ENCODE measurements at places on chromosomes 7 and 10.

DNA sequence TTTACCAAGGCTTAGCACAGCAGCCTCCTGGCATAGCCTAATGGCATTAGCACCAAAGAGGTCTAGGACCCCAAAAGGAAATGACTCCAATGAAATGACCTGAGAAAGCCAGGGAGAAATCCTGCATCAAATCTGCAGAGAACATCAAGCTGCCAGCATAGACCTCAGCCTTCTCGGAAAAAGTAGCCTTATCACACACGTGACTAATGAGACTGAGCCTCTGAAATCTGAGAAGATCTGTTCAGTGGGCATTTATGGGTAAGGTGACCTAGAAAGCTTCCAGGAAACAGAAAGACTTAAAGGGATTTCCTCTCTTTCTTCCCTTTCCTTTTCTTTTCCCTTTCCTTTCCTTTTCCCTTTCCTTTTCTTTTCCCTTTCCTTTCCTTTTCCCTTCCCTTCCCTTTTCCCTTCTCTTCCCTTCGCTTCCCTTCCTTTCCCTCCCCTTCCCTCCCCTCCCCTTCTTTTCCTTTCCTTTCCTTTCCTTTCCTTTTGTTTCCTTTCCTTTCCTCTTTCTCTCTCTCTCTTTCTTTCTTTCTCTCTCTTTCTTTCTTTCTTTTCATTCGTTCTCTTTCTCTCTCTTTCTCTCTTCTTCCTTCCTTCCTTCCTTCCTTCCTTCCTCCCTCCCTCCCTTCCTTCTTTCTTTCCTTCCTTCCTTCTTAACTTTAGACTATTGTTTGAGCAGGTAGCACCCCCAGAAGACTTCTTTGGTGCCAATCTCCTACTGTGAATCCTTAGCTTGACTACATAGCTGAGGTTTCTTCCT is 23.1 kb upstream of the PTTG1IP2 start:
- no peak for DNase-seq

DNA sequence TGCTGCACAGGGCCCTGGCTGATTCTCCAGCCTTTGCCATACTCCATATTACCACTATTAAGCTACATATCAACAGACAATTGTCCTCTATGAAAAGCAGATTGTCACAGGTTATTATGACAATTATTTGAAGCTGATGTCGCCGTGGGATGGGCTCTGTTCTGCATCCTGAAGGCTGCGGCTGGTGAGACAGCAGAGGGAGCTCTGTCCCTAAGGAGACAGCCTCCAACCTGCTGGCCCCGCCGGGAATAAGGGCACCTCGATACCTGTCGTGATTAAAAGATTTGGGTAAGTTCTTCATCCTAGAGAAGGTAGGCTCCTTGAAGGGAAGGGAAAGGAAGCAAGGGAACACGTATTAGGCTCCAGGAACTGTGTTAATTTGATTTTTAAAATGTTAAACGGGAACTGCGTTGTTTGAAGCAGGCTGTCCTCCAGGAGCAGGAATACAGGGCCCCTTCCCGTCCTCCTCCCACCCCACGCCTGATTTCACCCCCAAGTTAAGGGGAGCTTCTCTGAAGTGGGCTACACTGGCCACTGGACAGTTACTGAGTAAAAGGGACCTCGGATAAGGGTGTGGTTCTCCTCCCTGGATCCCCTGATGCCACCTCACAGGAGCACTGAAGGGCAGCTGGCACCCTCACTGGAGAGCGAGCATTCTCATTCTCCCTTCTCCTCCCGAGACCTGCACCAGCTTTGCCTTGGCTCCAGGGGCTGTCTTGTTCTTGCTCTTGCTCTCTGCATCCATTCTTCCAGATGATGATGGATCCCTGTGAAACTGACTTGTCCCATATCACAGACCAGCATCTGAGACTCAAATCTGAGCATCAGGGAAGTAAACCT is 11.8 kb upstream of the TIAL1 start:
- DNase-seq = no peak

- no peak for DNase-seq
Measured at GRCh38 chr7:2520761-2521290, 1.3 kb downstream of the LFNG start.

- no peak for DNase-seq
Measured at GRCh38 chr10:12556039-12556438, 206.7 kb downstream of the CAMK1D start.

GRCh38 chr10:113282564-113282963 is 270.3 kb upstream of the HABP2 start:
- DNase-seq = no peak

Measured in activated CD8-positive, alpha-beta memory T cell treated with anti-CD3 and anti-CD28 coated beads for 48 hours (primary cell).